ENCODE measurements at places on chromosomes 6 and 20. TPM values are rescaled to one million over a fixed set of nuclear protein-coding genes. Genes with fewer than 3 reads are reported as not detected.

The RSPO3 gene
- total RNA-seq = not detected

The PPIL6 gene
- total RNA-seq = 1.3 TPM

The DIDO1 gene
- total RNA-seq = 132 TPM

The OR2H1 gene
- not detected for total RNA-seq

The TPD52L1 gene
- not detected for total RNA-seq

GRCh38 chr6:39075010-39075686 lies 26.6 kb downstream of the GLP1R start:
- DNase-seq = no peak
- no peaks in the 10 kb centered on the region for H3K4me1 ChIP-seq
- H3K36me3 ChIP-seq = no peaks in the 10 kb centered on the region
- H3K27ac ChIP-seq = no peak overlapping the region

GRCh38 chr6:40583709-40584108 lies 3.5 kb downstream of the LRFN2 start:
- DNase-seq = no peak
- H3K4me3 ChIP-seq = no peak overlapping the region
- H3K27me3 ChIP-seq = peaks cover 38% of the 10 kb centered on the region
- no peak overlapping the region for H3K27ac ChIP-seq

DNA sequence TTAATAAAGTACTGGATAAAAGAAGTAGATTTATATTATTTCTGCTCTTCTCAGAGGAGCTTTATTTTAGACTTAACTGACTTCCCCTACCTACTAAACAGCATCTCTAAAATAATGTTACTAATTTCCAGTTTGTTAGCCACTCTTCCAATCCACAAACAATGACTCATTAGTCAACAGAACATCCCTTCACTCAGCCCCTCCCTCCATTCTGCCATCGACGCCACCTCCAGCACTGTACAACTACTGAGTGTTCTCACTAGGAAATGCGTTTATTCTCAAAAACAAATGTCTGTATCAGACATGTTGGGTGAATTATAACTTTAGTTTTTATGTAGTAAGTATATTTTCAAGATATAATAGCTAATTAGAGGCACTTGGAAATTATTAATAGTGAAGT lies 427.0 kb downstream of the EYS start:
- no peak for DNase-seq
- no peak overlapping the region for H3K27ac ChIP-seq
- H3K4me3 ChIP-seq = no peak overlapping the region
- H3K4me1 ChIP-seq = no peaks in the 10 kb centered on the region
- H3K27me3 ChIP-seq = no peaks in the 10 kb centered on the region

DNA sequence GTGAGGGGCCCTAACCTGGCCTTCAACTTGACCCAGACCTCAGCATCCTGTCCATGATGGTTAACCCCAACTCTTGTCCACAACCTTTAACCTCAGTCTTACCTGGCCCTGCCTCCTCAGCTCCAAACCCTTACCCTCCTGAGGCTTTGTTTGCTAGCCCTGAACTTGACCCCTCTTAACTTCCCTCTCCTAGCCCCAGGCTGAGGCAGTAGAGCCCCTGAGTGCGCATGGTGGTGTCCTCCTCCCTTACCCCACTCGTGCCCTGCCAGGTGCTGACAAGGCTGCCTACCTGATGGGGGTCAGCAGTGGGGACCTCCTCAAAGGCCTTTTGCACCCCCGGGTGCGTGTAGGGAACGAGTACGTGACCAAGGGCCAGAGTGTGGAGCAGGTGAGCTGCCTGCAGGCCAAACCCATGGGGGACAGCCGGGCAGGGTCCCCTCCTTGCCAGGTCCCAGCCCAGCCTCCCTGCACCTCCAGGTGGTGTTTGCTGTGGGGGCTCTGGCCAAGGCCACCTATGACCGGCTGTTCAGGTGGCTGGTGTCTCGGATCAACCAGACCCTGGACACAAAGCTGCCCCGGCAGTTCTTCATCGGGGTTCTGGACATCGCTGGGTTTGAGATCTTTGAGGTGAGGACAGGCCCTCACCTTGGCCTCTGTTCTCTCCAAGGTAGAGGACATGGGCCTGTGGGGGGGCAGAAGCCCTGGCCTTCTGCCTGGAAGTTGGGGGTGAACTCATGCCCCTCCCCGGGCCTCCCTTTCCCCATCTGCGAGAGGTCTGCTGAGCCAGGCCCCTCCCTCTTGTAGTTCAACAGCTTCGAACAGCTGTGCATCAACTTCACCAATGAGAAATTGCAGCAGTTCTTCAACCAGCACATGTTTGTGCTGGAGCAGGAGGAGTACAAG lies 31.9 kb downstream of the MYH7B start:
- no peak overlapping the region for H3K4me3 ChIP-seq
- peak overlapping the region; percentile 67 for H3K27ac ChIP-seq
- peaks cover 3% of the 10 kb centered on the region for H3K27me3 ChIP-seq
- no peaks in the 10 kb centered on the region for H3K36me3 ChIP-seq

DNA sequence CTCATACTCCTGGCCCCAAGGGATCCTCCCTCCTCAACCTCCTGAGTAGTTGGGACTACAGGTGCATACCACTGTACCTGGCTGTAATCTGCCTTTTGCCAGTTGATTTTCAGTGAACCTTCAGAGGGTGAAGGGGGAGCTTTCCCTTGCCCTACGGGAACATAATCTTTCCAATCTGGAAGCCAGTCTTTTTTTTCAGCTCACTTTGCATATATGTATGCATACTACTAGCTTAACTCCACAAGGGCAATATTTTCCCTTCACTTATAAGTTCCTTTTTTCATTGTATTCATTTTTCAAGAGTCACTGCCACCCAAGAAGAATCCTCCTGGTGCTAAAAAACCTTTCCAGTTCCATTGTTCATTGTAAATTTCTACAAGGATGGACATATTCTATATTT lies 53.4 kb upstream of the GCM1 start:
- no peak for DNase-seq
- no peaks in the 10 kb centered on the region for H3K27me3 ChIP-seq
- H3K4me1 ChIP-seq = peaks cover 16% of the 10 kb centered on the region
- H3K4me3 ChIP-seq = peak overlapping the region; percentile 15
- no peaks in the 10 kb centered on the region for H3K36me3 ChIP-seq

- H3K4me3 ChIP-seq = no peak overlapping the region
- no peaks in the 10 kb centered on the region for H3K4me1 ChIP-seq
- DNase-seq = no peak
- H3K27me3 ChIP-seq = no peaks in the 10 kb centered on the region
- H3K27ac ChIP-seq = no peak overlapping the region
These were observed 449.4 kb downstream of the PTPRT start for GRCh38 chr20:42740226-42740870.

DNA sequence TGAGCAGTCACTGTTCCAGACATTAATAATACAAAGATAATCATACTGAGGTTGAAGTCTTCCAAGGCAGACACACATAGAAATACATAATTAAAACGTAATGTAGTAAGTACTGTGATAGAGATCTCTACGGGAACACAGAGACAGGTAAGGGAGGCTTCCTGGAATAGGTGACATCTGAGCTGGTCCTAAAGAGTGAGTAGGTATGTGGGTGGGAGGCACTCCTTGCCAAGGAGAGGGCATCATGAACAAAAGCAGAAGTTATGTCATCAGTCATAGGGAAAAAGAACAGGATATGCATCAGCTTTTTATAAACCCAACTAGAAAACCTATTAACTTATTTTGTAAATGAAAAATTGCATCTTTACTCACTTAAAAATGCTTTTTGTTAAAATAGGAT lies 110.0 kb downstream of the MAP7 start:
- H3K27ac ChIP-seq = no peak overlapping the region
- H3K36me3 ChIP-seq = no peaks in the 10 kb centered on the region
- H3K4me1 ChIP-seq = no peaks in the 10 kb centered on the region
- H3K4me3 ChIP-seq = no peak overlapping the region

- H3K4me3 ChIP-seq = no peak overlapping the region
- peaks cover 8% of the 10 kb centered on the region for H3K27me3 ChIP-seq
- no peaks in the 10 kb centered on the region for H3K36me3 ChIP-seq
- DNase-seq = no peak
- H3K4me1 ChIP-seq = no peaks in the 10 kb centered on the region
- no peak overlapping the region for H3K27ac ChIP-seq
These were observed 387.1 kb downstream of the THBS2 start for GRCh38 chr6:168866534-168866933.

DNA sequence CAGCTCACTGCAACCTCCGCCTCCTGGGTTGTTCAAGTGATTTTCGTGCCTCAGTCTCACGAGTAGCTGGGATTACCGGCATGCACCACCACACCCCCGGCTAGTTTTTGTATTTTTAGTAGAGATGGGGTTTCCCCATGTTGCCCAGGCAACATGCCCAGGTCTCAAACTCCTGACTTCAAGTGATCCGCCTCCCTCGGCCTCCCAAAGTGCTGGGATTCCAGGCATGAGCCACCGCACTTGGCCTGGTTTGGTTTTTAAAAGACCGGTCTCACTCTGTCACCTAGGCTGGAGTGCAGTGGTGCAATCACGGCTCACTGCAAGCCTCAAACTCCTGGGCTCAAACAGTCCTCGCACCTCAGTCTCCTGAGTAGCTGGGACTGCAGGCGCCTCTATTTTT lies 40.1 kb downstream of the VSTM2L start:
- H3K27me3 ChIP-seq = peaks cover 8% of the 10 kb centered on the region
- no peak overlapping the region for H3K27ac ChIP-seq
- no peaks in the 10 kb centered on the region for H3K4me1 ChIP-seq
- peaks cover 5% of the 10 kb centered on the region for H3K36me3 ChIP-seq
- DNase-seq = no peak
- no peak overlapping the region for H3K4me3 ChIP-seq

DNA sequence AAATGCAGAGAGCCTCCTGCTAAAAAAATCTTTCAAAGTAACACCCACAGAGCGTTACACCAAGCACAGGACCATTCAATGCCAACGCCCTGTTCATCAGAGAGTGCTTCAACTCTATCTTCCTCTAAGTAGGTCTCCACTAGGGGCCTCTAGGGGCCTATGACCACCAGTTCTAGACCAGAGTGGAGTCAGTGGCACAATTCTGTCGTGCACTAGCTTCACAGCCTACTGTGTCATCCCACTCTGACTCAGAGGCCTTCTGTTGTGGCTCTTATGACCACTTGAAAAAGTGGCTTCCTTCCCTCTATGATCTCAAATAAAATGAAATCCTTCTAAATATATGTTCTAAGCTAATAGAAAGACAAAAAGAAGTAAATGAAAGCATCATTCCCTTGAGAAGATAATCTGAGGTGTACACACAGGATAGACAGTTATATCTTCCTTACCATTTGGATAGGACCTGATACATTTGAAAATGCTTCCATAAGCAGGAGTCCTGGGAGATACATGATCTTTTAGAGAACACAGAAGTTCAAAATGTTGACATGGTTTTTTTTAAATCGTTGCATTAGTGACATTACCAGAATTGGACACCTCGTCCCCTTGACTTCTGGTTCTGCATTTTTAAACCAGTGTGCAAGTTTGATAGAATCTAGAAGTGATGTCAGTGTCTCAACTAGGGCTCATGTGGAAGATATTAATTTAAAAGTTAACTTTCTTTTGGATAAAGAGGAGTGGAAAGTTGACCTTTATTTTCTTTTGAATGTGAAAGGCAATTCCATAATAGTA lies 151.9 kb downstream of the SH3BGRL2 start:
- no peak for DNase-seq
- no peaks in the 10 kb centered on the region for H3K4me1 ChIP-seq
- no peak overlapping the region for H3K27ac ChIP-seq
- H3K36me3 ChIP-seq = no peaks in the 10 kb centered on the region
- peaks cover 7% of the 10 kb centered on the region for H3K27me3 ChIP-seq
- no peak overlapping the region for H3K4me3 ChIP-seq

DNA sequence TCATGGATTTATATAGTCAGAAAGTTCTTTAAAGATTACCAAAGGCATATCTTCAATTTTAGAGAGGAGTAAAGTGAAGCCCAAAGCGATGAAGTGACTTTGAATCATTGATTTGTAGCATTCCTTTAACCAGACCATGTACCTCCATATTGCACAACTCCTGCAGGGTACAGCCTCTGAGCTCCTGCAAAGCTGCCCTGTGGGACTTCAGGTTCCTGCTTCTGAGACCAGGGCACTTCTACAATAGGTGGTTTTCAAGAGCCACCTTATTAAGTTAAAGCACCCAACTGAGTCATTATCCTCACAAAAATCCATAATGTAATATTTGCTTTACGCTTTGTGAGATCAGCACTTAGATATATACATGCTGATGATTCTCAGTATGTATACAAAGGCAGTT lies 270.7 kb upstream of the RGS17 start:
- H3K27me3 ChIP-seq = no peaks in the 10 kb centered on the region
- no peak for DNase-seq
- no peaks in the 10 kb centered on the region for H3K36me3 ChIP-seq
- H3K4me1 ChIP-seq = no peaks in the 10 kb centered on the region

GRCh38 chr6:148200781-148201180 lies 141.9 kb upstream of the SASH1 start:
- no peaks in the 10 kb centered on the region for H3K36me3 ChIP-seq
- H3K27me3 ChIP-seq = peaks cover 76% of the 10 kb centered on the region
- DNase-seq = no peak
- peaks cover 25% of the 10 kb centered on the region for H3K4me1 ChIP-seq
- H3K27ac ChIP-seq = no peak overlapping the region

GRCh38 chr20:44586289-44586911 lies 4.0 kb downstream of the PKIG start:
- no peak overlapping the region for H3K4me3 ChIP-seq
- H3K27me3 ChIP-seq = no peaks in the 10 kb centered on the region
- H3K4me1 ChIP-seq = peaks cover 2% of the 10 kb centered on the region
- H3K27ac ChIP-seq = no peak overlapping the region
- DNase-seq = no peak

DNA sequence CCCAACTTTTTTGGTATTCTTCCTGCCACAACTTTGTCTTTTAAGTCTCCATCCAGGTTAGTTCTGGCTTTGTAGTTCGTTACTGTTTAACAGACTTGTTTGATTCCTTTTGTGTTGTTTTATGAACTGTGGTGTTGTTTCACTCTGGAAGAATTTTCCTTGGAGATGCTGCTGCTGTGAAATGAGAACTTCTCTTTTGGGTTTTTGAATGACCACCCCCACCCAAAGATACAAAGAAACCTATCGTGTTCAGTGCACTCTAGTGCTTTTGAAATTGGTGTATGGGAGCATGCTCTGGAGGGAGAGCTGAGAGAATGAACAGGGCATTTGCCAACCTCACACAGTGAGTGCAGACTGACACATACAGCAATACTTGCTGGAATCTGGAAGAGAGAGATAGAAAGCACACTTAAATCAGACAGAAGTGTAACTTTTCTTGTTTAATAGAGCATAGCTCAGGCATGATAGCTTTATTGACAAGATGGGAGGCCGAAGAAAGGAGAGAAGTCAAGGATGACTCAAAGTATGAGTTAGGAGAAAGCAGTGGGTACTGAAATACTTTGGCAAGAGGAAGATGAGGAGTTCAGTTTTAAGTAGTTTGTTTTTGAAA lies 293.1 kb downstream of the SOX4 start:
- no peaks in the 10 kb centered on the region for H3K27me3 ChIP-seq
- H3K4me1 ChIP-seq = no peaks in the 10 kb centered on the region
- no peak overlapping the region for H3K4me3 ChIP-seq

GRCh38 chr6:155628306-155628705 lies 172.7 kb upstream of the NOX3 start:
- no peaks in the 10 kb centered on the region for H3K4me1 ChIP-seq
- no peaks in the 10 kb centered on the region for H3K27me3 ChIP-seq
- H3K36me3 ChIP-seq = no peaks in the 10 kb centered on the region
- no peak overlapping the region for H3K4me3 ChIP-seq
- DNase-seq = no peak
- no peak overlapping the region for H3K27ac ChIP-seq

- H3K36me3 ChIP-seq = no peaks in the 10 kb centered on the region
- no peak overlapping the region for H3K4me3 ChIP-seq
- DNase-seq = no peak
- H3K27me3 ChIP-seq = peaks cover 9% of the 10 kb centered on the region
- H3K27ac ChIP-seq = no peak overlapping the region
- no peaks in the 10 kb centered on the region for H3K4me1 ChIP-seq
These were observed 59.2 kb downstream of the TMEM244 start for GRCh38 chr6:129801909-129802308.
